ENCODE measurements at places on chromosomes 1 and 21.

- DNase-seq, result no peak
Measured at GRCh38 chr1:92201973-92202372, 15.7 kb upstream of the C1orf146 start.

DNA sequence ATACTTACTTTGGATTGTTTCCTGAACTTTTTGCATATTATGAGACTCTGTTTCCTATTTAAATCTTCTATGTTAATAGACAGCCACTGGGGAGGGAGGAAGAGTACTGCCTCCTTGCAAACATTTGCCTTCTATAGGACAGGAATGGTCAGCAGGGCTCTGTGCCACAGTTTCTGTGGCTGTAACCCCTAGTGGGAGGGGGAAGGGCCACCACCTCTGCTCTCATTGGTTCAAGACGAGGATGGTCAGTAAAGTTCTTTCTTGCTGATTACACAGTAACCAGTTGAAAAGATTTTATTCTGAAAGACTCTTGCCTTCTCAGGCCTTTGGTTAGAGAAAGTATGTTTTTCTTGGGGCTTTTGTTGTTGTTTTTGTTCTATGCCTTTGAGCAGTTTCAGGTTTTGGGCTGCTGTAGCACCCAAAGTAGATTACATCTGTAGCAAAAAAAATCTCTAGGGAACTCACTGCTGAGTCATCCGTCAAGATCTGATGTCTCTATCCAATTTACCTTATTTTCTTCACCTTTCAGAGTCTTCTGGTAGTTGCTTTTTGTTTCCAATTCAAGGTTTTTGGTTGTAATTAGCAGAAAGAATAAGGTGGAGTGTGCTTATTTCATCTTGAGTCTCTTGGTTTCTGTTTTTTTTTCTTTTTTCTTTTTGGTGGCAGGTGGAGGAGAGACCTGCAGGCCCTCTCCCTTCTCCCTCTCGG lies 23.1 kb downstream of the SLC35A3 start:
- DNase-seq, result no peak

GRCh38 chr1:227766015-227766634 lies 30.9 kb downstream of the SNAP47 start:
- peak; percentile 38 for DNase-seq

DNA sequence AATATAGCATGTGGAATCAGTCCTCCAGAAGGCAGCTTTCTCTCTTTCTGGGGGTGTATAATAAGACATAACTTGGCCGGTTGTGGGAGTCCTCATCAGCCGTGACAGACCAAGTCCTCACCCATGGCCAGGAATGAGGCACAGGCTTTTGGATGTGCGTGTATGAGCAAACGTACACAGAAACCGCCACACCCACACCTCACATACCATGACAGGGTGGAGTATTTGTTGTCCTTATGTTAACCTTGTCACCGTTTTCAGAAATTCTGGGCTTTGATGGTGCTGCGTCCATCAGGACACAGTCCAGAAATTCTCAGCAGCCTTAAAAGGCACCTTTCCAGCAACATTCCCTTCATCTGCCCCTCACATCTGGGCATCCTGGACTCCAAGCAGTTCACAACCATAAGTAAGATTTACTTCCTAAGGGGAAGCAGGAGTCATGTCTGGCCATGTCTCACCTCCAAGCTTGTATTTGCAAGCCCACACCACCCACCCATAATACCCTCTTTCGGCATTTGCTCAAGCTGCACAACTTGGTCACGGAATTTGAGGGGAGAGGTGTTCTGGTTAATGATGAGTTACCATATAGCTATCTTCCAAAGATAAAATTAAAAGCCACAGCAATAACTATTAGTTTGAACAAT lies 12.4 kb downstream of the C1orf116 start:
- DNase-seq, result peak; percentile 75

DNA sequence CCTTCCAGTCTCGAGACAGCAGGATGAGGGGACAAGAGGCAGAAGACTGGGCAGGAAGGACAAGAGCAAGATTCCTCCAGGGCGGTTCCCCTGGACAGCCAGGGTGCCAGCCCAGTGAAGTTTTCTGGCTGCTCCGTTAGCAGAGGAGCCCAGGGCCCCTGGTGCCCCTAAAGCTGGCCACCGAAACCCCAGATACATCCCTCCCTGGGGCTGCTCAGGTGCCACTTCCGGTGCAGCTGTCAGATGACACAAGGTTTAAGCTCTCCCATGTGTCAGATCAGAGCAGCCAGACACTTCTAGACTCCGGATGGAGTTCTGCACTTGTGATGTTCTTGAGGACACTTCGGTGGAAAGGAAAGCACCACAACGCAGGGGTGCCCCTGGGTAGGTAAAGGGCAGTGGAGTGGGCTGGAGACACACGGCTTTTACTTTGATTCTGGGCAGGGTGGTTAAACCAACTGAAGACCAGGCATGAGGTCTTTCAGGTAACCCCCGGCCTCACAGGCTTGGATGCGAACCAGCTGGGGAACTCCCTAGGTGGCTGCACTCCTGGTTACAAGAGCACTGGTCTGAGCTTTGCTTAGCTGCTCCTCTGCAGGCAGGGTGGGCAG lies 85.7 kb downstream of the ITPKB start:
- DNase-seq, result peak; percentile 29

DNA sequence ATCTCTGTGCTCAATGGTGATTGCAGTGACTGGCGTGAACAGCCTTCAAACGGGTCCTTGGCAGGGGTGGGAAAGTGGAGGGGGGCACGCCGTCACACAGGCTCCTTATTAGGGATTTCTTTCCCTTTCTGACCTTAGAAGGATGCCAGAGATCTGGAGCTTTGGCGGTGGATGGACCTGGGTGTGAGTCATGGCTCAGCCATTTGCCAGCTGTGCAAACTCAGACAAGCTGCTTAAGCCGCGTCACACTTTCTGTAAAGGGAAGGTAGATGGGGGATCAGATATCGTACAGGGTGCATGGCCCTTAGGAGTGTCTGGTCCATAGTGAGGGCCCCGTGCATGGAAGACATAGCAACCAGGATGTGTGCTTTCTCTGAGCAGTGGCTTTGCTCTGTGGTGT lies 48.3 kb upstream of the C1orf174 start:
- DNase-seq, result no peak

GRCh38 chr21:14707511-14708020 lies 161.5 kb upstream of the SAMSN1 start:
- DNase-seq, result no peak

DNA sequence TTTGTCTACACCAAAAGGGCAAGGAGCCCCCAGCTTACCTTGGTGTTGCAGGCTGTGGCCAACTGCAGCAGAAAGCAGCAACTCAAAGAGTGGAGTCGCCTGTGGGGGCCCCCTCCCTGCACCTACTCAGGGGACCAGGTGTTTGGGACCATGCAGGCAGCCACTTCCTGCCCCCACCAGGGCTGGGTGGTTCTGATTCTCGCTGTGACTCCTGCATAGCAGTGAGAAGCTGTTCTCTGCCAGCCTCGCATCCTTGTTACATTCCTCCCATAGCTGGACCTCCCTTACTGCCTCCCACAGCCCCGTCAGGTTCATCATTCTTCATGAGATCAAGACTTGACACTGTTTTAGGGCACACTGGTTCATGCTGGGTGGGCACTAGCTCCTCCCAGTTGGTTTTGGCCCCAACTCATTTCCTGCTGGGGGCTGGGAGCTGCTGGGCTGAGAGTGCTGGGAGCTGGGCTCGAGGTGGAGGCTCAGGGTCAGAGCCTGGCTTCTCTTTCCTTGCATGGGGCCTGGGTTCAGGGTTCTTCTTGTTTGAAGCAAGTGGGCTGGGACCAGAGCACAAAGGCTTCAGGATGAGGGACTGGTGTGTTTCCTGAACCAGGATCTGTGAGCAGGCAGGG lies 146.9 kb upstream of the C1orf174 start:
- DNase-seq, result no peak

DNA sequence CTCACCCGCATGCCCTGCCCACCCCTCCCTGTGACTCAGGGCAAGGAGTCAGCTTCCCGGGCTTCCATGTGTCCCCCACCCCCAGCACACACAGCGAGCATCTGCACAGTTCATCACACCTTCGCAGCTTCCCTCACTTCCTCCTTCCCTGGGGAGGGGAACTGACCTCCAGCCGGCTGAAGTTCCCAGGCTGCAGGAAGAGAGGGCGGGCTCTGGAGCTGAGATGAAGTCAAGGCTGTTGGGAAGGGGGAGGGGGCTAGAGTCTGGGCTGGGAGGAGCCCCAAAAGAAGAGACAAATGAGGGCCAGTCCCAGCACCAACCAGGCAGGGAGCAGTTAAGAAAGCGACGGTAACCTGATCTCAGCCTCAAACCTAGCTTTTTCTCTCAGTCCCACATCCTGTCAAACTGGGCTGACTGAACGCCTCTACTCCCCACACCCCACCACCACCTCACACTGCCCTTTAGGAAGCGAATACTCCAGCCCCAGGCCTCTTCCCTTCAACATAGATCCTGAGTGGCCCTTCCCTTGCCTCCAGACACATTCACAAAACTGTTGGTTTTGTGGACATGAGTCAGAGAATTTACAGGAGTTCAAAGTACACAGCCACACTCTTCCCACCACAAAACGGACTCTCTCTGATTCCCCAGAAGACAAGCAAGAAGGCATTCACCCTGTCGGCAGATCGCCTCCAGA lies 1.8 kb downstream of the RHOC start:
- DNase-seq, result peak; percentile 81

DNA sequence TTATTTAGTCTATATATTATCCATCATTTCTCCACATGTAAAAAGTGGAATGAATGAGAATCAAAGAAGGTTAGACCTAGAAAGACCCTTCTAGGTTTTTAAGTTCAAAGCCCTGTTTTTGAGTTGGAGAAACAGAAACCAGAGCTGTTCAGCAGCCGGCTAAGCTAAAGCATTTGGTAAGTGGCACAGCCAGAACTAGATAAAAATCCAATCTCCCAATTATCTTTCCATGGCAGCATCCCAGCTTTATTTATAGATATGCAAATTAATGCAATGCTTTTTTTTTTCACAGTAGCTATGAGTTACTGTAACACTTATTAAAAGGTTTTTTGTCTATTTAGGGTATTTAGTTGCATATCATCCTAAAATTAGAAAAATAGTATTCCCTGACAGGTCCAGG lies 85.1 kb downstream of the NIBAN1 start:
- DNase-seq, result no peak

- DNase-seq, result no peak
Measured at GRCh38 chr21:34313116-34313515, 50.7 kb upstream of the KCNE2 start.

- peak; percentile 48 for DNase-seq
Measured at GRCh38 chr21:17775431-17776126, 43.6 kb downstream of the C21orf91 start.

- no peak for DNase-seq
Measured at GRCh38 chr1:19664453-19665185, at the start of gene HTR6. TSS of gene HTR6 (plus strand) at chr1:19664875. CDS start at chr1:19665754, 879 bp downstream.

- no peak for DNase-seq
Measured at GRCh38 chr1:36787312-36787913, 246.9 kb downstream of the GRIK3 start.

DNA sequence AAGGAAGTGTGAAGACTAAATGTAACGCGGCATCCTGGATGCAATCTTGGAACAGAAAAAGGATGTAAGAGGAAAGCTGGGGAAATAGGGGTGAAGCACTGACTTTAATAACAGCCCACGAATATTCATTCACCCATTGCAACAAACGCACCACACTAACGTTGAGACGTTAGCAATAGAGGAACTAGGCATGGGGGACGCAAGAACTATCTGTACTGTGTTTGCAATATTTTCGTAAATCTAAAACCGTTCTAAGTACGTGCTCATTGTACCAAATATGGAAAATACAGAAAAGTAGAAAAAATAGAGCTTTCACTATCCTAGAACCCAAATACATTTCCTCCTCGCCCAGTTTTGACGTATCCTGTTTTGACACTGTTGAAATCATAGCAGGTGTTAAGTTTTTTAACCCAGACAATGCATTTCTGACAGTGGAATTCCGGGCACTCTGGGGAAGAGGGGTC lies 3.9 kb downstream of the LAPTM5 start:
- DNase-seq, result no peak

- no peak for DNase-seq
Measured at GRCh38 chr1:223711747-223712193, 569 bp upstream of the CAPN2 start.

Measured in lower lobe of right lung (tissue), 2 donors.